ENCODE measurements at places on chromosomes 5 and 9.

- ATAC-seq: no peak
Observed at GRCh38 chr9:108496846-108497245, 358.9 kb downstream of the ACTL7B start.

DNA sequence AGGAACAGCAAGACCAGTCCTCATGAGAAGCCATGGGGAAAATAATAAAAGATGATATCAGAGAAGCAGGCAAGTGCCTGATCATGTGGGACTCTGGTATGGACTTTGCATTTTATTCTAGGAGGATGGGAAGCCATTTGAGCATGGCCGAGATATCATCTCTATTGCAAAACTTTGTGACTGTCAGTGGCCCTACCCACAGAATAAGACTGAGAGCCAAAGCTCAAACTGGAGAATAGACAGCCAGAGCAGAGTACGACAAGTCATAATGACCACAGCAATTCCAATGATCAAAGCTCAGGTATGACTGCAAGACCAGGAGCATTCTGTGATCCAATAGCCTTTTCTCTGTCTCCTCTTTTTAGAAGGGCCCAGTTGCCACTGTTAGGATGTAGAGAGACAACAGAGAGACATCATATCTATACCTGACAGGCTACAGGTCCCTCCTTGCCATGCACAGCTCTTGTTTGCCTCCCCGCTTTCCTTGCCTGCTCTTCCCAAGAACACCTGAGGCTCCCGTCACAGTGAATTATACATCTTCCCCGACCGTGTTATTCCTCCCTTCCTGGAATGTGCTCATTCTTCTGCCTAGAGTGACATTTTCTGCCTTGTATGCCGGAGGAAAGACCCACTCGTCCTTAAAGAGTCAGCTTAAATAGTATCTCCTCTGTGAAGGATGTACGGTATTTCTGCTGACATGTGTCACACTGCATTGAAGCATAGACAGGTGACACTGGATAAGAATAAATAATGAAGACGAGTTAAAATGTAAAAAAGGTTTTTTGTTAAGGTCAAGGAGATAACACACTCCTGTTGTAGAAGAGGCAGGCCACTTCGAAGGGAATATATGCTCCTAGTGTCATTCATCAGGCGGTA lies 248.7 kb upstream of the MAP3K1 start:
- ATAC-seq: no peak

DNA sequence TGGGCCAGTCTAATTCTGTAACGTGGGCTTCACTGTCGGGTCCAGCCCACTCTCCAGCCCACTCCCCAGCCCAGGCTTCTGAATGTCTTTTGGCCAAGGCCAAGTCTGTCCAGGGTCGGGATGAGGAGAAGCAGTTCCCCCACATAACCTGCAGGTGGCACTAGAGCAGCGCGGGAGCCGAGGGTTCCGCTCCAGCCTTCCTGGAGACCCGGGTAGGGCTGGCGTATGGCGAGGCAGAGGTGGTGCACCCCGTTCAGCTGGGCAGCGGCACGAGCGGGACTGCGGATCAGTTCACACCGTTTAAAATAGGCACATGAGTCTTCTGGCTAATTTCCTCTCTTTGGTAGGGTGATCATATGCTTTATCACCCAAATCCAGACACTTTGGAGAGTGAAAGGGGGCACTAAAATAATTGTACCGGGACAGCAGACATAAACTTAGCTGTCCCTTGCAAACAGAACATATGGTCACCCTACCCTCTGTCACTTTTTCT lies 185.9 kb downstream of the MSX2 start:
- peak; percentile 82 for ATAC-seq

GRCh38 chr9:10095208-10095607 lies 517.6 kb downstream of the PTPRD start:
- ATAC-seq: no peak

GRCh38 chr9:2936221-2936620 lies 92.3 kb upstream of the PUM3 start:
- no peak for ATAC-seq

- ATAC-seq: no peak
Observed at GRCh38 chr9:15578714-15579113, 25.9 kb downstream of the CCDC171 start.

- no peak for ATAC-seq
Observed at GRCh38 chr5:179333796-179334761, 11.2 kb downstream of the ADAMTS2 start.

GRCh38 chr9:125829743-125830142 lies 82.6 kb downstream of the PBX3 start:
- ATAC-seq: peak; percentile 91

DNA sequence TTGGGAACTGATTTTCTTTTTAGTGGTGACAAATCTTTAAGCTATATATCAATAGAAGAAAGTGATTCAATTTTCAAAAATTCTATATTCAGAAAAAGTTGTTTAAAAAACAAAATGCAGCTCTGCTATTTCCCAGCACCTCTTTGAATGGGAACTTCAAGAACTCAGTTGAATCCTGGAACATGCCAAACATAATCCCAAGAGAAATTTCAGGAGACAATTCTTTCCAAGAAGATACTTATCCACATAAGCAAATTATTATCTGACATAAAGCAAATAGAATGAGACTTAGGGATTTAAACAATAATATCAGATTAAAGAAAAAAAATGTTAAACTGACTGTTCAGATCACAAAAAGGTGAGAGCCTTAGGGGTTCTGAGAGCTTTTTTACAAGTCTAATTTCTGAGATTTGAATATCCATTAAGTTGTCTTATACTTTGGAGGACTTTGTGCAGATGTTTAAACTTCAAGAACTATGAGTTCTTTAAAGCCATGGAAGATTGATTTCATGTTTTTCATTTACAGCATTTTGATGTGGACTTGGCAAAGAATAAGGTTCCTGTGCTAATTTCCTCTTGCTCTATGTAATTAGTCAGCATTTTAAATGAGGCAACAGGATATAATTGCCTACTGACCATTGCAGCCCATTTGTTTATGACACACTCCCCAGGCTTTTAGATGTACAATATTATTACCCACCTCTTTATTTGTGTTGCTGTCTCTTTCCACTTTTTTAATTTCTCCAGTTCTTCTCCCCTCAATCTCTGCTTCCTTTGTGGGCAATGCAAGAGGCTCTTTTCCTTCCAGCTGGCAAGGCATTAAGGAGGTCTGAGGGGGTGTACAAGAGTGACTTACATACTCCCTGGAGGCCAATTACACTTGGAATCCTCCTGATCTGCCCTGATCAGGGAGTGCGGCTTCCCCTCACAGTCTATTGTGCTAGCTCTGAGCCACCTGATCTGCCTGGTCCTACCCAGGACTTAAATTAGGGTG lies 419.1 kb downstream of the NR2F1-AS1 start:
- no peak for ATAC-seq

GRCh38 chr5:18745988-18746615 lies 1111.8 kb downstream of the TAF11L14 start:
- peak; percentile 65 for ATAC-seq

DNA sequence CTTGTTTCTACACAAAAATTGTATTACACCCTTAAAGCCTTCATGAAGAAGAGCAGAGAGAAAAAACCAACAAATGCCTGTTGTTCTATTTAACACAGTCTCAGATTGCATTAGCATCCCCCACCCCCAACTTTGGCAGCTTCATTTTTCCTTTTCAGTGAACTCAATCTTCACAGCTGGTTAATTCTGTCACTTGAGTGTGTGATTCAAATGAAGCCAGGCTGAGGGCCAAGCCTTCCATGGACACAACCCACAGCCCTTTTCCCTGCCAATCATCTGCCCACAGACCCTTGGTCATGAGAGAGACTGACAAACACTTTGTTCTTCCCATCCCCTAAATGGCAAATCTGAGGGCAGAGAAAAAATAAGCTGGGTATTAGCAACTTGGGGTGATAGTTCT lies 217.5 kb upstream of the NMUR2 start:
- no peak for ATAC-seq

DNA sequence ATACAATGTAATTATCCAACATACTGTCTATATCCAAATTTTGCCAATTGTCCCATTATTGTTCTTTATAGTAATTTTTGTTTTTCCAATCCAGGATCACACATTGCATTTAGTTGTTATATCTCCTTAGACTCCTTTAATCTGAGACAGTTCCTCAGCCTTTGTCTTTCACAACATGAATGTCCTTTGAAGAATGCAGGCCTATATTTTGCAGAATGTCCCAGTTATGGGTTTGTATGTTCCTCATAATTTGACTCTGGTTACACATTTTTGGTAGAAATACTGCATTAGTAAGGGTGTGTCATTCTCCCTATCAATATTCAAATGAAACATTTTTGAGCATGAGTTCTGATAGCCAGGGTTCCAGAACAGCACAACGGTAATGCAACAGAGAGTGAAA lies 6.7 kb downstream of the CD180 start:
- ATAC-seq: no peak

GRCh38 chr9:119974026-119974425 lies 604.8 kb upstream of the BRINP1 start:
- no peak for ATAC-seq

- ATAC-seq: no peak
Observed at GRCh38 chr5:132454361-132454760, 36.2 kb downstream of the IRF1 start.

GRCh38 chr9:129309906-129310305 lies 131.8 kb upstream of the IER5L start:
- no peak for ATAC-seq

DNA sequence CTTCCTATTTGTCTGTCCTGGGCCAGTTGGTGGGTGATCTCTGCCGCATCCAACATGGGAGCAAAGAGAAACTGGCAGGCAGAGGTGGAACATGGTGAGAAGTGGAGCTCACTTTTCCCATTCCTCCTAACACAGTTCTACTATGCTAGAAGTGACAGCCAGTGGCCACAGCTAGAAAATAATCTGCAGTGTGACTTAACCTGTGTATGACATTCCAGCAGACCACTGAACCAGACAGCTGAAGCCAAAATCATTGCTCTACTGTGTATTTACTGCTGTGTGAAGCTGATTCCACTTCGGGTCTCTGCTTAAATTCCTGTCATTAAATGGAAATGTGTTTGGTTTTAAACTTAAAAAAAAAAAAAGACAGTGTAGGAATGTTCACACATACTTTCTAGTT lies 523.0 kb downstream of the MTRR start:
- no peak for ATAC-seq

GRCh38 chr5:107457138-107457537 lies 213.6 kb downstream of the EFNA5 start:
- ATAC-seq: no peak

GRCh38 chr9:27276193-27277030 lies 20.5 kb downstream of the EQTN start:
- ATAC-seq: no peak

GRCh38 chr9:114424126-114424525 lies 36.3 kb upstream of the AKNA start:
- ATAC-seq: no peak

DNA sequence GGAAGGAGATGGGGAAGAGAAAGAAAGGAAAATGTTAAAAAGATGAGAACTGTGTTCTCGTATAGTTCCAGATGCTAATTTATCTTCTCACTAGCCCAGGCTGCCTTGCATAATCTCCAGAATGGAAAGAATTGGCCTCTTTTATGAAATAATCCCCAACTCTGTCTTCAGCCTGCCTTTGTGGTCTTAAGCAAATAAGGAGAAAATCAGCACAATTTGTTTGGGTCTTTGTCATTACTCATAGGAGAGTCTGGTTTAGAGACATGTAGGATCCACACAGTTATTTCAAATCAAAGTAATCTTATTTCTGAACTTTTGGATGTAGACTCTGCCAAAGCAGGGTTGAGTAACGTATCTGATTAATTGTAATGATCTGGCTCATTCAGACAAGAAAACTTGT lies 50.7 kb upstream of the CAMK4 start:
- ATAC-seq: no peak

DNA sequence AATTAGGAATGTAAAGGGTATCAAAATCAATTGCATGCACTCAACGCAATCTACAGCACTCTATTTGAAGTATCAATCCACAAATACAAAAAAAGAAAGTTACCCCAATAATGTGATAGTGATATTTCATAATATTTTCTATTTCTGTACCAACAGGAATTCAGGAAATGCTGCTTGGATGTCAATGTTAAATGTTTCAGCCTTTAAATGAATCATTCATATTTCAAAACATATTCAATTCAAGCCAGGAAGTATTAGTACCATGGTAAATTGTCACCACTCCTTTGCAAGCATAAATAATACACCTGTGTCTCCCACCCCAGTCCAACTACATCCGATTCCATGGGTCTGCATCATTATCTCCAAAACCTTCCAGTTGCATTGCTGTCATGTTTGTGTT lies 1185.5 kb upstream of the CDH18 start:
- no peak for ATAC-seq

GRCh38 chr5:66958201-66958979 lies 238.2 kb downstream of the CD180 start:
- ATAC-seq: no peak

GRCh38 chr9:75036793-75037192 lies 8.7 kb upstream of the CARNMT1 start:
- no peak for ATAC-seq

- ATAC-seq: no peak
Observed at GRCh38 chr5:107248066-107248695, 422.6 kb downstream of the EFNA5 start.

GRCh38 chr5:141440341-141440740 lies 10.0 kb downstream of the PCDHGA12 start:
- no peak for ATAC-seq

GRCh38 chr9:138013273-138013672 lies 135.7 kb downstream of the CACNA1B start:
- ATAC-seq: no peak

DNA sequence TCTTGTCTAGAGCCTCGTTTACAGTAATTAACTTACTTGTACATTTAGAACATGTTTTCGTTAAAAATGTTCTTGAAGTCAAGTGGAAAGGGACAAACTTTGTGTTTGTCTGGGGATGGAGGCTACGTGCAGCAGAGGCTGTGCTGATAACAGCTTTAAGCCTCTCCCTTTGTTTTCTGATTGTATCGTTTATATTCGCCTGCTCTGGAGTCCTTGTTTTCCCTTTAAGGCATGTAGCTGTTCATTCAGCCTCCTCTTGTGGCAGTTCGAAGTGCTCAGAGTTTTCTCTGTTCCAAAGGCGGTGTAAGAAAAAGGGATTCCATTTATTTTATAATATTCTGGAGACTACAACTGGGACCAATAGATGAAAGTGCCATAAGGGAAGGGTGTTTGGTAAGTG lies 1.9 kb downstream of the SLC36A1 start:
- no peak for ATAC-seq

GRCh38 chr5:66615894-66616293 lies 19.7 kb downstream of the MAST4 start:
- ATAC-seq: no peak

- ATAC-seq: peak; percentile 37
Observed at GRCh38 chr5:91419571-91420537, 36.7 kb upstream of the ARRDC3 start.

- ATAC-seq: no peak
Observed at GRCh38 chr5:147430628-147431027, 79.2 kb downstream of the DPYSL3 start.

DNA sequence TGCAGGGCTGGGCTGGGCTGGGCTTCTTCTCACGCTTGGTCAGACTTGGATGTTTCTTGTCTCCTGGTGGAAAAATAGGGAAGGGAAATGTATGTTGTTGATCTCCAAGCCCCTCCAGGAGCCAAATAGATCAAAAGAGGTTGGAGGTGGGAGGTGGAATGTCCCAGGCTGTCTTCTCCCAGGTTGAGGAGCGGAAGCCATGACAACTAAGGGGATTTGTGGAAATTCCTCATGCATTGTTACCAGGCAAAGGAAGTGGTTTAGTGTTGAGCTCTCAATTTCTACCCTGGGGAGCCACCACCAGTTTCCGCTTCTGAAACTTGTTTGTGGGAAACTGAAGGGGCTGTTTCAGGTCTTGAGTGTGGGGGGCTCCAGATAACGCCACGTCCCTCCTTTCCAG lies 79.0 kb downstream of the SPRY4 start:
- no peak for ATAC-seq

GRCh38 chr5:77066823-77067442 lies 20.2 kb downstream of the ZBED3 start:
- peak; percentile 63 for ATAC-seq
